ENCODE measurements at places on chromosomes 6 and 20.

DNA sequence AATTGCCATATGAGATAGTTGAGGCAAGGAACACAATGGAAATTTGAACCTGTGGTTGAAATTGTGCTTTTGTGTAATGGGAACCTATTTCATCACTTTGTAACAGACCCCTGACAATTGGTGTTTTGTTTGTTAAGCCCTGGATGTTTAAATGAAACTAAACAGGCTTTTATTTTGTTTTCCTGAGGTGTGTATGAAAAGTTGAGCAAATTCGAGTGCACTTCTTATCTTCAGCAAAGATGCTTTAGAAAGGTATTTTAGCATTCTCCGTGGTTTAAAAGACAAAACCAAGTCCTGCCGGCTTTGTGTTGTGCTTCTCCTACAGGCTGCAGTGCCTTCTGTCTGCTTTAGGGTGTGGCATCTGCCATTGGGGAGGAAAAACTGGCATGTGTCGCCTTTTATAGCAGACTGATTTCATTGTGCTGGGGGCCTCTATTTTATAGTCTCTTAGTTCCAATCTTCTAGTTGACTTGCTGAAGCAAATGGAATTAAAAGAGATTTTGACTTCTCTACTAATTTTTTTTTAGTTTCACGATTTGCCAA lies 2.2 kb upstream of the ARID1B start:
- DNase-seq: no peak

GRCh38 chr20:5580940-5581708 lies 169.1 kb upstream of the SHLD1 start:
- DNase-seq: peak; percentile 37

- no peak for DNase-seq
Measured at GRCh38 chr20:9495701-9496100, 18.7 kb upstream of the LAMP5 start.

DNA sequence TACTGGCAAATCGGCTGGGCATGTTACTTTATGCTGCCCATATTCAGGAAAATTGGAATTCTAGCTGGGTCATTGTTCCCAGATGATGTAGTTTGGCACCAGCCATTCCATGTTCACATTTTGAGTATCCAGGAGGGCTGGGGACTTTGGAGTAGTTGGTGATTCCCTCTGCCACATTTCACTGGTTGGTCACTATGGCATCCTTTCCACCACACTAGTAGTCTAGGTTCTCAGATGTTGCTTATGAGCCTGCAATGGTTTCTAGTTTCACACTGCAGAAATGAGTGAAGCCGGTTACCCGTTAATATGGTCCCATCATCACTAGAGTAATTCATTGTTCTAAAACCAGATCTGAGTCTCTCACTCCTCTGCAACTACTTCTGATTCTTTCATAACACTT lies 4.6 kb downstream of the PTPN1 start:
- DNase-seq: no peak

DNA sequence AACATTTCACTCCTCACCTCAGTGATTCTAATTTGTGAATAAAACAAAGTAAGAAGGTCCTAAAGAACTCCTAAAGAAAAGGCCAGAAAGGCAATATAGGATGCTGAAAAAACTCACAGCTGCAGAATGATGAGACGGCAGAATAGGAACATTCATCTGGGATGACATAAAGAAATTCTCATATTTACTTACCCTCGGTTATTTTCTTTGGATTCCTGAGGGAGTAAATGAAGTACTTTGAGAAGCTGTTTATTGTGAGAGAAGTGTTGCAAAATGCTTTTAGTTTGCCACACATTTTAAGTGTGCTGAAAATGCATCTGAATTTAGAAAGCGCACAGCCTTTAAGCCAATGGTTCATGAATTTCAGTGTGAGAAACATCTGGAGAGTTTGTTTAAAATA lies 35.7 kb upstream of the RBL1 start:
- DNase-seq: no peak

DNA sequence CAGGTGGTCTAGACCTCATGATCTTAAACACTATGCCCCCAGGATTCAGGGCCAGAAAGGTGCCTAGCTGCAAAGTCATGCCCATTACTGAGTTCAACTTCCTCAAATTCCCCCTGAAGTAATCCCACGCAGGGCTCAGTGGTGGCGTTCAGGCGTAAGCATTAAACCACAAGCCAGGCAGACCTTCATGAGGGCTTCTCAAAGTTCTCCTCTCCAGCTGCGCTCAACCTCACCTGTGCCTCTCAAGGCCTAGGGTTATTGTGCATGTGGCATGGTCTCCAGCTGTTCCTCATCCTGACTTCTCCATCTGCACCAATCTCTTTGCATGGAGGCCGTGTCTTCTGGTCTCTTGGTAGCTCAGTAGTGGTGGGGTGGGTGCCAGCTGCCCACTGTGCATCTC lies 113.6 kb downstream of the TSHZ2 start:
- DNase-seq: peak; percentile 12

DNA sequence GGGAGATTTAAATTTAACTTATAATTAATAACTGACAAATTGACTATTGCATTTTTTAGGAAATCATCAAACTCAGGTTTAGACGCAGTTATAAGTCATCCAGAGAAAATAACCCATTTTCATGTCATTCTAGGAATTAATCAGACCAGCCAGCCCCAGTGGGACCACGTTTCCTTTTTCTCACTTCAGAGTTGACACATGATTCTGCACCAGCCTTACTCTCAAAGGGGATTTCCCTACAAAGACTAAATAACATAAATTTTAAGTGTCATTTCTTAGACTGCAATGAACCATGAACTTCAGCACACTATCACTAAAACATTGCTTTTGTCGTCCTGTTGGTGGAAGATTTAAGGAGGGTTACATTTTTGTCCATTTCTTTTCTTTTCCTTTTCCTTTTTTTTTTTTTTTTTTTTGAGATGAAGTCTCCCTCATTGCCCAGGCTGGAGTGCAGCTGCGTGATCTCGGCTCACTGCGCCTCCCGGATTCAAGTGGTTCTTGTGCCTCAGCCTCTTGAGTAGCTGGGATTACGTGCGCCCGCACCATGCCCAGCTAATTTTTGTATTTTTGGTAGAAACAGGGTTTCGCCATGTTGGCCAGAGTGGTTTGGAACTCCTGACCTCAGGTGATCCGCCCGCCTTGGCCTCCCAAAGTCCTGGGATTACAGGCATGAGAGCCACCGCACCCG lies 3.6 kb downstream of the IPCEF1 start:
- peak; percentile 66 for DNase-seq

GRCh38 chr6:9484091-9484490 lies 930.8 kb downstream of the TFAP2A start:
- no peak for DNase-seq

GRCh38 chr6:41027799-41028560 lies 11.0 kb downstream of the UNC5CL start:
- DNase-seq: peak; percentile 90

GRCh38 chr6:137709424-137710236 lies 157.4 kb upstream of the TNFAIP3 start:
- DNase-seq: no peak
